HFFc6 (cell line): ENCODE measurements at places on chromosomes 7 and 10.

DNA sequence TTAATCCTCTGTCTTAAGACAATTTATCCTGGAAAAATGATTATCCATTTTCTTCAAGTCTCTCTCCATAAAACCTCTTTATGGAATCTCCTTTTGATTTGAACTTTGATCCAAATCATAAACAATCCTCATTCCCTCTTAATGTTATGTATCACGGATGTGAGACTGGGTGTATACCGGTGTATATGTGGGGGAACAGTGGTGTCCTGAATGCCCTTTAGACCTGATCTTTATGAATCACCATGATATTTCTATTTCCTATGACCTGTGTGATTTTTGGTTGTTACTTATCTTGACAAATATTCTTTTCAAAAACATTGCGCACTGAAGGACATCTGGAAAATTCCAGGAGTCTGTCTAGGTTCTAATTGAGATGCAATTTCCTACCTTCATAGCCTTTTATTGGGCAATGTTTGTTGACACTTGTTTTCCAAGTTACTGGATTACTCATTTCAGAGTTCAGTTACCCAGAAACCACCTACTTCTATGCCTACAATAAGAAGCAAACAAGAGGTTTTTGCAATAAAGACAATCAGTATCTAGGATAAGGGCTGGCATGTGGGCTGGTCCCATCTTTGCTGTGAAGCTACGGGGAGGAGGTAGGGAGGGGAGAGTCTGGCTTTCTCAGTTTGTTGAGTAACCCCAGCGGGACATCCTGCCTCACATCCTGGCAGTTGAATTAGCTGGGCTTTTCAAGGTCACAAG lies 190.4 kb downstream of the CTTNBP2 start:
- DNase-seq = no peak

DNA sequence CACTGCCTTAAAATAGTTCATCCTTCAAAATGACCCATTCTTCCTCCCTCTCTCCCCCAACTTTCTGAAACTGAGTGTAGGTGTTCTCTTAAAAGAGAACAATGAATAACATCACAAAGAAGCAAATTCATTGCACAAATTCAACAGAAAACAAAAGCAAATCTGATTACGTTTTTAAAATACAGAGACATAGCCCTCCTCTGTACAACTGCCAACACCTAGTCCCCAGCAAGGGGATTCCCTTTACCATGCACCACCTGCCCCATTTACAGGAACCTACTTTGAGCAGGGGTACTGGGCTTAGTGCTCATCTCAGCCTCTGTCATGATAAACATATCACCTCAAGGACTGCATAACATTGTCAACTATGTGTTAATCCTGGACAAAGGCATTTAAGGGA lies 302.8 kb upstream of the AOAH start:
- no peak for DNase-seq

GRCh38 chr7:29895559-29895958 lies 89.3 kb downstream of the WIPF3 start:
- DNase-seq = no peak

DNA sequence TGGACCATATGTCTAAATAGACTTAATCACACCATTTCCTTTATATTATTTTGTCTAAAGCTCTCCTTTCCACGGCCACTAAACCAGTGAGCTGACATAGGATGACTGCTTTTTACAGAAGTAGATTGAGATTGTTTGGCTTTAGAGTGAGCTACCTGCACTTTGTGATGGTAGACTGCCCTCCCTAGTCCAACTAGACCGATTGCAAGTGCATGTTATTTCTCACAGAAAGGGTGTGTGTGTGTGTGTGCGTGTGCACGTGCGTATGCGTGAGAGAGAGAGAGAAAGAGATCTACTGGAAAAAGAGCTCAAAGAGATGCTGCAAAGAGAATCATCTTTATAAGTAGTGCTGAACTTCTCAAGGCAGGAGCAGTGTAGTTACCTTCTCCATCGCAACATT lies 60.7 kb downstream of the VCL start:
- DNase-seq = no peak

GRCh38 chr7:23615331-23615730 lies 18.1 kb downstream of the CCDC126 start:
- DNase-seq = no peak

- DNase-seq = peak; percentile 32
These were observed 604.1 kb downstream of the GALNT17 start for GRCh38 chr7:71735961-71736556.

GRCh38 chr10:78783753-78784152 lies 285.0 kb upstream of the ZMIZ1 start:
- no peak for DNase-seq

DNA sequence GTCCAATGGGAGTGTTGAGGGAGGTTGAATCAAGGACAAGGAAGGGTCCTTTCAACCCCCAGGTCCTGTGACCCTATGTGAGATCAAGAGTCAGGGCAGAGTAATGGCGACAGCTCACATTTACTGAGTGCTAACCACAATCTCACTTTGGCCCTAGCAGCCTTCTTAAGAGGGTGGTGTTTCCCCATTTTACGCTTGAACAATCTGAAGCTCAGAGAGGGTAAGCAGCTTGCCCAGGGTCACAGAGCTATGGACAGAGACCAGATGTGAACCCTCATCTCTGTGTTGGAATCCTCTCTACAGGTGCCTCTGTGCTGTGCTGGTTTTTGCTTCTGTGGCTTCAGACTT lies 102.0 kb downstream of the GRK5 start:
- no peak for DNase-seq

DNA sequence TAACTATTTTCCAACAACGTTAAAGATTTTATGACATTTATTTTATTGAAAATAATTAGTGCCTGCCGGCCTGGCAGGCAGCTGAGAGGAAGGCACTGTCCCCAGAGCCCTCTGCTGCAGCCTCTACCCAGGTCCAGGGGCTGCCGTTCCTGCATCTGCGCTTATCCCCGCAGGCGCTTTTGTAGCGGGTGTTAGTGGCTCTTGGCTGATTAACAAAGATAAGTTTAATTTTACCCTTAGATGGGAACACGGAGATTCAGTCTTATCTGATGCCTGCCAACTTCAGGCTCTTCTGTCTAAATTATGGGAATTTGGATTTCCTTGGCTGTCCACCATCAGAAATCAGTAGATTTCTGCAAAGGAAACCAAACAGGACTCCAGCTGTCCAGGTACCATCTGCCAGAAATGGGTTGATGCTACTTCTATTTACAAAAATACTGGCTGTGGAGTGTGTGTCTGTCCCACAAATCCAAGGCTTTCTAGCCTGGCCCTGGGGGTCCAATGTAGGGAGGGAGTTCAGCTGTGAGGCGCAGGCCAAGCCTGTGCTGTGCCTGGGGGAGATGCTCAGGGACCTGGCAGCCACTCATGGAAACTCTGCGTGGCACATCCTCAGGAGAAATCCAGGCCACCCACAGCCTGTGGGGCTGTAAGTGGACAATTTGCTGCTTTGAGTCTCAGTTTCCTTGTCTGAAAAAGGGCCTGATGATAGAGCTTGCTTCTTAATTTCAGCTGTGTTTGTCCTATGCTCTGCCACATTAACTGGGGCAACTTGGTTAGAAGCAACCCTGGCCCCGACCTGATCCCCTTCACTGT lies 62.0 kb upstream of the IGFBP3 start:
- no peak for DNase-seq

GRCh38 chr10:116783011-116783655 lies 40.8 kb upstream of the HSPA12A start:
- no peak for DNase-seq

GRCh38 chr10:117417196-117417595 lies 42.0 kb upstream of the PDZD8 start:
- DNase-seq = no peak

- DNase-seq = no peak
These were observed 40.5 kb downstream of the ASB4 start for GRCh38 chr7:95526128-95526738.

GRCh38 chr10:34333513-34333912 lies 481.6 kb downstream of the PARD3 start:
- DNase-seq = peak; percentile 9

- DNase-seq = peak; percentile 12
These were observed 113.7 kb upstream of the ANKRD1 start for GRCh38 chr10:91034494-91035159.

DNA sequence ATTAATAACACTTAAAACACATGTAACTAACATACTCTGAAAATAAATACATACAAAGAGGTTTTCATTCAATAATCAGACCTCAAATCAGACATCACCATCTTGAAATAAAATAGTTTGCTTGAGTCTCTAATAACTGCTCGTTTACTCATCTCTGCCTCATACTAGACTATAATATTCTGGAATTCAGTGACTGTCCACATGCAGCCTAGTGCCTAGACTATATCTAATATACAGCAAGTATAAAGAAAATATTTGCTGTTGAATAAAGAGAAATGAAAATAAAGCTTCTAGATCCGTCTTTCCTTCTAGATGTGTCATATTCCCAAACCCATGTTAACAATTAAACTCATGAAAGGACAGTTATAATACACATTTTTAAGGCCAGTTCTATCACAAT lies 236.3 kb upstream of the LRRN3 start:
- peak; percentile 48 for DNase-seq
